ENCODE measurements at places on chromosomes 6 and 20. TPM values are rescaled to one million over a fixed set of nuclear protein-coding genes. Genes with fewer than 3 reads are reported as not detected.

Gene CCM2L
- not detected for total RNA-seq

Gene CST3
- not detected for total RNA-seq

- ATAC-seq, result no peak
Observed at GRCh38 chr6:163634211-163635171, 220.0 kb downstream of the QKI start.

DNA sequence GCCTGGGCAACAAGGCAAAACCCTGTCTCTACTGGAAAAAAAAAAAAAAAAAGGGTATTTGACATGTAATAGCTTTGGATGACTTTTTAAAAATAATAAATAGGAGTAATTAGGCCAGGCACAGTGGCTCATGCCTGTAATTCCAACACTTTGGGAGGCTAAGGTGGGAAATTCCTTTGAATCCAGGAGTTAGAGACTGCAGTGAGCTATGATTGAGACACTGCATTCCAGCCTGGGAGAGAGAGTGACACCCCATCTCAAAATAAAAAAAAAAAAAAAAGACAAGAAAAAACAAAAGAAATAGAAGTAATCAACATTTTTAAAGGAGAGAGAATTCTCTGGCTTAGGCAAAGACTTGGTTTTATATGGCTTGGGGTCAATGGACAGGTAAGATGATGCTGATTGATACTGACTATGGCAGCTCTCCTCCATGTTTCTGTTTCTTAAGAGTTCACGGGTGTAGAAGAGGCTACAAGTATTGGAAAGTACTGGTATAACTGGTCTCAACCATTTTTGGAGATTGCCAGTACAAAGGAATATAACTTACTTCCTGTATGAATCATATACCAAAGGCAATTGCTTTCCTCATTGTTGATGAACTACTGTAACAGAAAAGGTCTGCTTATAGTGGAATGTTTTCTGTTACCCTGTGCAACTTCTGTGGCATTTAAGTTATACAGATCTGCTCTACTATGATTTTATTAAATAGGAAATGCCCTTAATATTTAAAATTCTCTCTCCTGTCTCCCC is 10.1 kb downstream of the MAP3K5 start:
- ATAC-seq, result peak; percentile 85

- no peak for ATAC-seq
Observed at GRCh38 chr6:169312658-169313346, 59.2 kb upstream of the THBS2 start.

Gene IP6K3
- not detected for total RNA-seq

Gene HDGFL1
- total RNA-seq, result not detected

DNA sequence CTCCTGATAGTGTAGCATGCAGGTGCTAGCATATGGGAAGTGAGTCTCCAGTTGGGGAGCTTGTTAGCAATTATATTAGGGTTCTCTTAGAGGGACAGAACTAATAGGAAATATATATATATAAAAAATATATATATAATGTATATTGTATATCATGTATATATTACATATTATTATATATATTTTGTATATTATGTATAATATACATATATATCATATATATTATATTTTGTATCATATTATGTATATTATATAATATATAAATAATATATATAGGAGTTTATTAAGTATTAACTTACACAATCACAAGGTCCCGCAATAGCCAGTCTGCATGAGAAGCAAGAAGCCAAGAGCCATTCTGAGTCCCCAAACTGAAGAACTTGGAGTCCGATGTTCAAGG is 84.2 kb downstream of the CDYL start:
- ATAC-seq, result no peak

Gene HSPA1A
- 189 TPM for total RNA-seq

DNA sequence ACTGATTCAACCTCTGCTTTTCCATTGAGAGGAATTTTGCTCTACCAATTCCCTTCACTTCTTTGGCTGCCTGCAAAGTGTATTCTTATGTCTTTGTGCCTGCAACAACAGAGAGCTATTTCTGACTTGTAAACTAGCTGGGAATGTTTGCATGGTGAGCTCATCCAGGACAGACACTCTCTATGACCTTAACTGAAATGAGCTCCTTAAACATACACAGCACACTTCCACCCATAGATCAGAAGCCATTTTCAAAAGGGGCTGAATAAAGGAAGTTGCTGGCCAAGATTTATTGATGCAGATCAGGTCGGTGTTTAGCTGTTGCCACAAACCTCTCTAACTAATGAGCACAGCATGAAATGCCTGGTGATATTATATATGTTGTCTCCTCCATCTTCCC is 377.7 kb downstream of the BTBD9 start:
- ATAC-seq, result no peak

DNA sequence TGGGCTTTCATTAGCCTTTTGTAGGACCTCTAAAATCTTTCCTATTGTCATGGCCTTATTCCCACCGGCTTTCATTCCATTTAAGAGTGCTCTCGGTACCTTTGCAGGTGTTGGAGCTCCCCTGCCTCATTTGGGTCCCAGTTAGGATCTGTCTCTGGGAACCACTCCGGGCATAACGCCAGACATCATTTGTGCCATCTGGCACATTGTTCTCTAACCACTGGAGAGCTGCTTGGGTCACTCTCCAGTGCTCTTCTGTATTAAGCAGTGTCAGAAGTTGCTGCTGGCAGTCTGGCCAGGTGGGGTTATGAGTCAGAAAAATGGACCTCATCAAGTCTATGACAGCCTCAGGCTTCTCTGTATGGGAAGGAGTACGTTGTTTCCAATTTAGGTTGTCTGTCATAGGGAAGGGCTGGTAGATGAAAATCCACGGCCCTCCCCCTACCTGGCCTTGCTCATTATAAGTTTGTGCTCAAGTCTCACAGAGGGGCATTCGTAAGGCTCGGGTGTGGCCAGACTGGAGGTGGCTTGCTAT is 62.9 kb upstream of the MOCS1 start:
- ATAC-seq, result no peak

DNA sequence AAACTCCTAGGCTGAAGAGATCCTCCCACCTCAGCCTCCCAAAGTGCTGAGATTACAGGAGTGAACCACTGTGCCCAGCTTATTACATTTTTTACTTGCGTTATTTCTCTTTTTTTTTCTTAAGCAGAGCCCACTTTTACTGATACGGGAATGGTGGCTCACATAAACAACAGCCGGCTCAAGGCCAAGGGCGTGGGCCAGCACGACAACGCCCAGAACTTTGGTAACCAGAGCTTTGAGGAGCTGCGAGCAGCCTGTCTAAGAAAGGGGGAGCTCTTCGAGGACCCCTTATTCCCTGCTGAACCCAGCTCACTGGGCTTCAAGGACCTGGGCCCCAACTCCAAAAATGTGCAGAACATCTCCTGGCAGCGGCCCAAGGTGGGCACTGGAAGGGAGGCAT is 10.5 kb downstream of the CAPN11 start:
- ATAC-seq, result no peak

Gene EDN3
- total RNA-seq, result not detected

- no peak for ATAC-seq
Observed at GRCh38 chr6:26197933-26198721, 110.9 kb downstream of the HFE start.

Gene CLIC5
- total RNA-seq, result 10.7 TPM
